Activated CD4-positive, alpha-beta memory T cell treated with anti-CD3 and anti-CD28 coated beads for 36 hours (primary cell): ENCODE measurements at places on chromosomes 3 and 15.

DNA sequence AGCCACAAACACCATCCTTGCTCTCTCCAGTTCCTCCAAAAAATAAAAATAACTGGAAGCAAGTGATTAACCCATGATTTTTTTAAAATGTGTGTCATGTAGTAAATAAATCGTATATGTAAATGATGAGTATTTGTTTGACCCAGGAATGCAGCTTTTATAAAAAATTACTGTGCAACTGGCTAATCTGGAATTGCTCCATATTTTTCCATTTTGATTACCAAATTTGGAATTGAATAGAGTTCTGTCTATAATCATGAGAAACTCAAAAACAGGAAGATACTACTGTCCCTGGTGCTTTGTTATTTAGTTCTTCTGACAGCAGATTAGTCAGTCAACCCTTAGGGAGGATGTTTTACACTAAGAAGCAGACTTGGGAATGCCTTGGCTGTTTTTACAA is 116.2 kb downstream of the CCNL1 start:
- no peak for DNase-seq

- DNase-seq, result no peak
These were observed 35.3 kb downstream of the SRGAP3 start for GRCh38 chr3:9214185-9214584.

DNA sequence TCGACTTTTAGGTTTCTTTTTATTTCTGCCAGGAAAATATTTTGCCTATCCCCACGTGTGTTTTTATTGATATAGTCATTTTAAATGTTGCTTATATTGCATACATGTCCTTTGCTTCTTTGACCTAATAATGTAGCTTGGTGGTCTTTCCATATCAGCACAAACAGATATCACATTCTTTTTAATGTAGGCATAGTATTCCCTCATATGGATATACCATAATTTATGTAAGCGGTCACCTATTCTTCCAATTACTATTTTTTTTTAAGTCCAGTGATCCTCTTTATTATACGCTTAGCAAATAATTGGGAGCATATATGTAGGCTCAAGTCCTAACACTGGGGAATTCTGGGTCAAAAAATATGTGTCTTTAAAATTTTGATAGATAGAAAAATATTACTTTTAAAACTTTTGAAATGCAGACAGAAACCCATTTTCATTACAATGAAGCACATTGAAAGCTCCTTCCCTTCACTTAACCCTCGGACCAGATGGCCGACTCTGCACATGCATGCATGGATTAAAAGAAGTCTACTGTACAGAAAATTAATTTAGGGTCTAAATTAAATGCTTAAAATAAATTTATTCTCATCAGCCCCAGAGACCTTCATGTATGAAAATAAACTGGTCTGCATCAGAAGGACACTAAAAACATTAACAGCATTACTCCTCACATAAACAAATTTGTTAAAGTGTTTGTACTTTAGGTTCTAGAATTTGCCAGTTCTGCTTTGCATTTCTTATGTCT is 90.5 kb upstream of the LIMD1 start:
- DNase-seq, result no peak

- DNase-seq, result no peak
These were observed 17.7 kb downstream of the GOLGA8S start for GRCh38 chr15:23372284-23372683.

DNA sequence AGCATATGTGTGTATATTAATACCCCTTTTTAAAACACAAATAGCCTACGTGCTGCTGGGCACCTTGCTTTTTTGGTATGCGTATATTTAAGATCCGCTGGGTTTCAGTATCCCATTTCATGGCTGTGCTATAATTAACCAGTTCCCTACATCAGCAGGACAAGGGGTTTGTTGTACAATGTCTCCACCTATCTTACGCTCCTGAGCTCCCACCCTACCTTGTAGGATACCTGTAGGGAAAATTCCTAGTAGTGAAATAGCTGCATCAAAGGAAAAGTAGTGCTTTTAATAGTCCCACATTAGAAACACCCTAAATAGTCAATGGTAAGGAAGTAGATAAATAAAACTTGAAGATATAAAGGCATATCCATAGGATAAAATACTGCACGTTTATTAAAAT is 1.4 kb downstream of the MAP6D1 start:
- no peak for DNase-seq

DNA sequence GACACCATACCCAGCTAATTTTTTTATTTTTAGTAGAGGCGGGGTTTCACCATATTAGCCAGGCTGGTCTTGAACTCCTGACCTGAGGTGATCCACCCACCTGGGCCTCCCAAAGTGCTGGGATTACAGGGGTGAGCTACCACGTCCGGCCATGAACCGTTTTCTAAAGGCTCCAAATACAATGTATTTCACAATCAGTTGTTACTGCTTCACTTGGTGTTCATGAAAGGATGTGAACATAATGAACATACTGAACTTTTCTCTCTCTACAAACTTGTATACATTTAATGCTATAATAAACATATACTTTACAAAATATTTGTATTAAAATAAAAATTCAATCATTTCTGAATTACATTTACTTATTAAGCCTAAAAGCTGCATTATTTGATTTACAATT is 28.9 kb downstream of the TBL1XR1 start:
- DNase-seq, result no peak

- no peak for DNase-seq
These were observed 362.7 kb upstream of the SUCLG2 start for GRCh38 chr3:68017069-68017468.

DNA sequence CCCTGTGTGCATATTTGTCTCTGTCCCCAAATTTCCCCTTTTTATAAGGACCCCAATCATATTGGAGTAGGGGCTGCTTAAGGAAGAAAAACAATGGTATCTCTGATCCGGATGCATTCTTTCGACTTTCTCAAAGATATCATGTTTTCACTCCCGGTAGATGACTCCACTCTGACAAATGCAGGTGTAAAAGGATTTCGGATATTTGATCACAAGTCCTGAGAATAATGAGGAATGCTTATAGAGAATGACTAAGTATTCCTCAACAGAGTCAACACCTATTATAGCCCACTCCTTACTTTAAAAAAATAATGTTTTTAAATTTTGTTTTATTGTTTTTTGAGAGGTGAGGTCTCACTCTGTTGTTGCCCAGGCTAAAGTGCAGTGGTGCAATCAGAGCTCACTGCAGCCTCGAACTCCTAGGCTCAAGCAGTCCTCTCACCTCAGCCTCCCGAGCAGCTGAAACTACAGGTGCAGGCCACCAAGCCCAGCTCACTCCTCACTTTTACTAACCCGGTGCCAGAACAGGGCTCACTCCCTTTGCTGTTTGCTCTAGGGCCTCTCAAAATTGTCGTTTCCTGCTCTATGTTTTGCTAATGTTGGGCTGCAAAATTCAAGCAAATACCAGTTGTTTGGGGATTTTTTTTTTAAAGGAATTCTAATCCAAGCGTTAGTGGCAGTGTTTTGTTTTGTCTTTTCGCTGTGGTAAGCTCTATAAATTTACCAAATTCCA is 24.6 kb downstream of the COL8A1 start:
- DNase-seq, result no peak

DNA sequence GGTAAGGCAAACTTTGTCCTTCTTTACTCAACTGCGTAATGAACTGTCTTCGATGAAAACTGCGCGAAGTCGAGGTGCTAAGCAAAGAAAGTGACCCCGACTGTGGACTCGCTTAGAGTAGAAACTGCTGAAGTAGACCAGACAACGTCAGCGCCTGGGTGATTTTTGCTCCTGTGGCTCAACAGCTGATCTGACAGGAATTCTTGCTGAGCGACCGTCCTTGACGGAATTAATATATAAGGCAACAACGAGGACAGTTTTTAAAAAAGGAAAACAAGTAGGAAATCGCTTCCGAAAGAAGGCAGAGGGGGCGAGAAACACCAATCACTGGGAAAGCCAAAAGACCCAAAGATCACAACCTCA is 541 bp downstream of the RPS27L start:
- peak; percentile 37 for DNase-seq

GRCh38 chr3:52527039-52527731 is 6.5 kb downstream of the NT5DC2 start:
- no peak for DNase-seq

- DNase-seq, result no peak
These were observed 32.2 kb upstream of the ABHD17C start for GRCh38 chr15:80662757-80663553.

- DNase-seq, result peak; percentile 57
These were observed 67.4 kb downstream of the NUP210 start for GRCh38 chr3:13352621-13353131.

- no peak for DNase-seq
These were observed 4.4 kb downstream of the LAMP3 start for GRCh38 chr3:183158113-183158512.

- no peak for DNase-seq
These were observed 131.1 kb downstream of the ANO10 start for GRCh38 chr3:43490640-43491185.

GRCh38 chr3:168511428-168512014 is 415.8 kb upstream of the GOLIM4 start:
- DNase-seq, result no peak

DNA sequence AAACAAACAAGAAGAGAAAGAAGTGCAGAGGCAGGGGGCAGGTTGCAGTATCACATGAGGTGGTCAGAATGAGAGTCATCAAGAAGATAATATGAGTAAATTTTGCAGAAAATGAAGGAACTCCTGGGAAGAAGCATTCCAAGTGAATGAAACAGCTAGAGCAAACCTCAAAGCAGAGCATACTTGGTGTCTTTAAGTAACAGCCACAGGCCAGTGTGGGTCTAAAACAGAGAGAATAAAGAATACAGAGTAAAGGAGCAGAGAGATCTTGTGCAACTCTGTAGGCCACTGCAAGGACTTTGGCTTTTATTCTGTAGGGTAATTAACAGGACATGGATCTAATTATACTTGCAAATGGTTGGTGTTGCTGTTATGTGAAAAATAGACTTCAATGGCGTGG is 81.3 kb downstream of the STAC start:
- no peak for DNase-seq

DNA sequence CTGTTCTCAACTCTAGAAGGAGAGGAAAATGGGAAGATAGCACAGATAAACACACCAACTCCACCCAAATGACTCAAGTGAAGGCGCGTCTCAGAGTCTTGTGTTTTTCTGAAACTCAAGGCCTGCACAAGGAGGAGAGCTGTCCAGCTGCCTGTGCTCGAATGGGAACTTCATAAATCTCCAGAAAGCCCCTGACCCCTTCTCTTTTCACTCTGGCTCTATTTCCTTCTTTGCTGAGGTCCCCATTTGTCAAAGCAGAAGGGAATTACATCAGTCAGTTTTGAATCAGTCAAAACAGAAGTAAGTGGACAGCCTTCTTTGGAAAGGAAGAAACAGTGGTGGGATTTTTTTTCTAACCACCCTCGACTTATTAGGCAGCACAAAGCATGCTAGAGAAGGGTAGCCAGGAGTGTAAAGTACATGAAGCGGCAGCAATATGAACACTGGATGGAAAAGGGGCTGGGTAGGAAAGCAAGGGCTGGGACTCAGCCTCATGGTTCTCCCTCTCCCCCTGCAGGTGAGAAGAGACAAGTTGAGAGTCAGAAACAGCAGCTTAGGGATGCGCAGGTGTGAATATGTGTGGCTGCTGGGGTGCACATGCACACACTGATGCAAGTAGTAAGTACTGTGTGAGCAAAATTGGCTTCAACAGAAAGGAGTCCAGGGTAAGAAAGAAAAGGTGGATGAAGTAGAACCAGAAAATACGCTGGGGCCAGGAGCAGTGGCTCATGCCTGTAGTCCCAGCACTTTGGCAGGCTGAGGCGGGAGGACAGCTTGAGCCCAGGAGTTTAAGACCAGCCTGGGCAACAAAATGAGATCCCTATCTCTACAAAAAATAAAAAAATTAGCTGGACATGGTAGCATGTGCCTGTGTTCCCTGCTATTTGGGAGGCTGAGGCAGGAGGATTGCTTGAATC is 36.6 kb upstream of the MAGEF1 start:
- peak; percentile 28 for DNase-seq

DNA sequence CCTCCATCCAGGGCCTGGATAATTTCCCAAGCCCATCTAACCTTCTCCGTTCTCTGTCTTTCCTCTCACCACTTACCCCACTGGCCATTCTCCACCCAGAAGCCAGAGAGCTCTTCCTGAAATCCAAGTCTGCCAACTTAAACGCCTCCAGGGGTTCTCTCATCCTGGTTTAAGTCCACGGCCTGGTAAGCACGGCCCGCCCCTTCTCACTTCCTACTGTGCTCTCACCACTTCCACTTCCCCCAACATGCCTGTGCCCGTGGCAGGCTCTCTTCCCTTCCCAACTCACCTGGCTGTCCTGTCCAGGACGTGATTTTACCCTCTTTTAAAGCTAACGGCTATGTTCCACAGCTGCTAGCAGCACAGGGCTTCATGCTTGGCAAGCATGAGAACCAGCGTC is 1.7 kb upstream of the CX3CR1 start:
- DNase-seq, result no peak

DNA sequence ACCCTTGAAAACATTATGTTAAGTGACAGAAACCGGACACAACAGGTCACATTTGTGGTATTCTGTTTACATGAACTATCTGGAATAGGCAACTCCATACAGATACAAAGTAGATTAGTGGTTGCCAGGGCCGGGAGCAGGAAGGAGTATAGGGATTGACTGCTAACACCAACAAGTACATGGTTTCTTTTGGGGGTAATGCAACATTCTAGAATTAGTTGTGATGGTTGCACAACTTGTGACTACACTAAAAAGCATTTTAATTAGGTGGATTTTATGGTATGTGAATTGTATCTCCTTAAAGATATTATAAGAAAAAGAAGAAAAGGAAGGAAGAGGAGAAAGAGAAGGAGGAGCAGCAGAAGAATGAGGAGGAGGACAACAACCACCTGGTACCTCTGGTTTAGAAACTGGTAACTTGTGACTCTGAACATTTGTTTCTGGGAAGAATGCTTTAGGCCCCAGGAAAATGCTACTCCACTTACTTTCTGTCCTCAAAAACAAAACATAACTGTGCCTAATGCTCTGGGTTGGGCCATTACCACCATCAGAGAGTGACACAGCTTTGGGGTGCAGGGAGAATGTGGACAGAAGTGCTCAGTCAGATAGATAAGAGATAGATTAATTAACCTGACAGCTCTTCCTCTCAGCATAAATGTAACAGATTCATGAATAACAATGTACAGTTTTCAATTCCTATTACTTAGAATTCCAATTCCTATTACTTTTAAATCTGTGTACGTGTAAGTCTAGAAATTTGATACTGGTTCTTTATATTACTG is 20.3 kb downstream of the SETMAR start:
- no peak for DNase-seq
